NCI-H2081 (cell line): ENCODE measurements at places on chromosomes 5 and 9.

DNA sequence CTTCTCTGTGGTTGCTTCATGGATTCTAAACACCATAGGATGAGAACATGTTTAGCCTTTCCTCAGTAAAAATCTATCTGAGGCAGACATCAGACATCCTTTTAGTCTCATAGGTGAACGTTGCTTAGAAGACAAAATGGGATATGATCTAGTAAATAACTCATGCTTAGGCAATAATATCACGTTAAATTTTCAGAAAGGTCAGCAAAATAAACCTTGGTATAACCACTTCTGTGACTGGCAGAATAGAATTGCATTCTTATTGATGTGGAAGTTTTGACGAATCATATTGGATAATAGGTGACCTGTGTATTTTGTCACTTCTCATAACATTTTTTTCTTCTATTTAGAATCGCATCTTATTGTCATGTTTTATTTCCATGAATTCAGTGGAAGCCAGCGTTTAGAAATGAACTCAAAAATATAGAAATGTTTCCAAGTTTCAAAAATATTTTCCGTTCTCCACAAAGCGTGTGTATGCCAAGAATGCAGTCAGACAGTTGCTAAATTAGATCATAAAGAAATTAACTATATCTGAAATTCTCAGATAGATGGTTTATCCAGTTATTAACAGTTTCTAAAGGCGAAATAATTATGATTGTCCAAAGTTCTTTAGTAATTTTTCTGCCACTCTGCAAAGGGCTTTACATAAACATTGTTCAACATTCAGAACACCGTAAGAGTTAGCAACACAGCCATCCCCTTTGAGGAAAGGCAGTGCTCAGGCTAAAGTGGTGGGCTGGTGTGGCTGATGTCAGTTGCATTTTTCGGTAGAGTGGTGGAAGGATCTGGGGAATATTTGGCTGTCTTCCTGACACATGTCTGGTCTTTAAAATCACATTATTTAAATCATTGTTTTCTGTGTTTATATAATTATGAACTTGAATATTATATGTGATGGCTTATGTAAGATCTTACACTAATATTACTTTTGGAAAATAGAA is 827.2 kb downstream of the MTRR start:
- DNase-seq, result no peak

DNA sequence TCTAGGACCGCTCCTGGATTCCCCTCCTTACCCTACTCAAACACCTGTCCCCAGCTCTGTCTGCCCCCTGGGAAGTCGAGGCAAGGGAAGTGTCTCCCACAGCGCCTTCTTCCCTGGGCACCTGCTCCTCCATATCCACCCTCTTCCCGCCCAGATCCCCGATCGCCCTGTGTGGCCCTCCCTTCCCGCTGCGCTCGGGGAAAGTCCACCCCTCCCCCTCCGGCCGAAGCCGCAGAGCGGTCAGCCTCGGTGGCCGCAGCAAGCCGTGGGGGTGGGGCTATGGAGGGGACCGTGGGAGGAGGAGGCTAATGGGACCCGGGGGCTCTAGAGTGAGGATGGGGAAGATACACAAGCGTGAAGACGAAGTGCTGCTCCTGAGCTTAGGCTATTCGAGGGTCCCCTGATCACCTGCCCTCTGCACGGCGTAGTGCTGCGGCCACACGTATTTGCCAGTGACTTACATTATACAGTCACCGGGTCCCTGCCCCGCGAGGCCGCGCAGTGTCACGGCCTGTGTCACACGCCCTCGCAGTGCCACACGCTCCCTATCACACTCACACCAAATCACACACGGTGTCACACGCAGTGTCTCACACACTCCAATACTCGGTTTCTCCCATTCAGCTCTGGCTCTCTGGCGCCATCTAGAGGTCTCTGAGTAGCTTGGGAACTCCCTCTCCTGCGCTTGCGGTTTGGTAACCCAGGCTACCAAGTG is 658 bp upstream of the PCDH1 start:
- peak; percentile 87 for DNase-seq

- DNase-seq, result no peak
These were observed 190.9 kb upstream of the TRIM32 start for GRCh38 chr9:116496167-116496566.

DNA sequence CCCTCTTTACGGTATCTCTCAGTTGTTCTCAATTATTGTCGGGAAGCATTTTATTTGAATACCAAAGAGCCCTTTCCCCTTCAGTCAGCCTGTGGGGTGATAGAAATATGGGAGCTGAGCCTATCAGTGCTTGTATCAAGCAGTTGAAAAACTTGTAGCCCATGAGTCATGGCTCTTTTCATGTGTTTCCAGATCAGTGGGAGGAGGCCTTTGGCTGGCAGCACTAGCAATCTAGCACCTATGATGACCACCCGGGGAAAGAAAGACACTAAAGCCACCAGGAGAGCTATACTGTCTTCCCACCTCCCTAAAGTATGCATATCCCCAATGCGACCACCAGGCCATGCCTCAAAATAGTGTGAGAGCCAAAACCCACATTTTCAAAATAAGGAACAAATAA is 696.9 kb upstream of the C9orf72 start:
- DNase-seq, result no peak

DNA sequence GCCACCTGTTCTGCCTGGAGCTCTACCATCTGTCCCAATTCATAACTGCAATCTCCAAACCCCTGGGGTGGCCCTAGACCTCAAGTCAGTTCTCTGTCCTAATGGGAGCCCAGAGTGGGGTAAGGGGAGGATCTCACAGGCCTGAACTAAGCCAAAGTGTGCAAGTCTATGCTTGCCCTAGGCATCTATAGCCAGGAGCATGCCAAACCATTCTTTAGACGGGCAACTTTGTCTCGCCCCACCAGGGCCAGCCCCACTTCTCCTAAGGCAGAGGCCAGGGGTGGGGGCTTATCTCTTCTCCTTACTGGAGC is 3.3 kb downstream of the ACSL6 start:
- DNase-seq, result no peak

DNA sequence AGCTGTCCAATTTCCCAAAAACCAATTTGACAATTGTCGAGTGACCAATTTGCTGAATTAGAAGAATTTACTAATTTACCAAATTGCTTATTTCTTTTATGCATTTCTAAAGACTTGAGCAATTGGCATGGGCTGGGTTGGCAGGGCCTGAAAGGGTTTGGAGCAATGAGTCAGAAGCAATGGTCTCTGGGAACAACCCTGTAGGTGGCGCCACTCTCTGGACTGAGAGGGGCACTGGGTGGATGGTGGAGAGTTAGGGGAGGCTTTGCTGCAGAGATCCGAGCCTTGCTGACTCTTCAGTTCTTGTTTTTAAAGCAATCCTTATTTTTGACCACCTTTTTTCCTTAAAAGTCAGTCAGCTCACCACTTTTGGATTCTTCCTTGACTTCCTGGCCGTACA is 71.5 kb upstream of the RPS23 start:
- peak; percentile 3 for DNase-seq

GRCh38 chr5:36017622-36018021 is 26.4 kb upstream of the UGT3A1 start:
- no peak for DNase-seq

- no peak for DNase-seq
These were observed 73.2 kb upstream of the PHYKPL start for GRCh38 chr5:178305801-178306200.

- no peak for DNase-seq
These were observed 74.1 kb upstream of the SH3PXD2B start for GRCh38 chr5:172528440-172528839.

- DNase-seq, result no peak
These were observed 71.0 kb upstream of the MOCS2 start for GRCh38 chr5:53180538-53180937.

- no peak for DNase-seq
These were observed 7.6 kb downstream of the ENC1 start for GRCh38 chr5:74632947-74633356.

DNA sequence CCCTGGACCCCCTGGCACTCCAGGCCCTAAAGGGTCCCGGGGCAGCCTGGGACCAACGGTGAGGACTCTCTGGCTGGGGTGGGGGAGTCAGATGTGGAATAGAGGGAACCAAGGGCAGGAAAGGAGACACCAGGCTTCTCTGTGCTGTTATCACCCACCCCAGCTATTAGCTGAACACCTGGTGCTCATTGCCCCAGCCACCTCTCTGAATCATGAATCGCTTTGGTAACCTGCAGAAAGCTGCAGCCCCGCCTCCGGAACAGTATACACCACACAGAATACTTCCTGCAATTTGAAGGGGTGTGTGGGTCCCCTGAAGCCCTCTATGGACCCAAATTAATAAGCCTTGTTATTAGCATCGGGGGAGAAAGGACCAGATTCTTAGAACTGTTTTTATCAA is 40.4 kb upstream of the ORM1 start:
- DNase-seq, result no peak

- no peak for DNase-seq
These were observed 24.7 kb downstream of the NXNL2 start for GRCh38 chr9:88559661-88560060.

DNA sequence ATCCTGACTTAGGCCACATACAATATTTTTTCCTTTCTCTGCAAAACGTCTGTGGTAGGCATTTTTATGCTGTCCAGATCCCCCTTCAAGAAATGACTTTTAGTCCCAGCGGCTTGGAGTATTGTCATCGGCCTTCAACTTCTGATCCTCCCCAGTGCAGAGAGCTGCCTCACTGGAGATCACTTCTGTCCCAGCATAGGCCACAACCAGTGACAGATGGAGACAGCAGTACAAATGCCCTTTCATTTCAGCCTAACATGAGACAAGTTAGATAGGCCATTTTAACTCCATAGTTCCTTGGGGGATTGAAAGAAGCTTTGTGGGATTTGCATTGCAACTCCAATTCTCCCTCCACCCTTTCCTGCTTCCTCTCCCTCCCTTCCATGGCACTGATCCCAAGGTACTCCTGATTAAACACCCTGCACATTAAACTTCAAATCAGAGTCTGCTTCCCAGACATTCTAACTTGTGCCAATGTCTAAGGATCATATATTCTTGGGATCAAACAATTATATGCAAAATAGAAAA is 3.2 kb upstream of the MAMDC2 start:
- DNase-seq, result no peak

GRCh38 chr5:133868946-133869518 is 99.4 kb downstream of the C5orf15 start:
- DNase-seq, result peak; percentile 47

DNA sequence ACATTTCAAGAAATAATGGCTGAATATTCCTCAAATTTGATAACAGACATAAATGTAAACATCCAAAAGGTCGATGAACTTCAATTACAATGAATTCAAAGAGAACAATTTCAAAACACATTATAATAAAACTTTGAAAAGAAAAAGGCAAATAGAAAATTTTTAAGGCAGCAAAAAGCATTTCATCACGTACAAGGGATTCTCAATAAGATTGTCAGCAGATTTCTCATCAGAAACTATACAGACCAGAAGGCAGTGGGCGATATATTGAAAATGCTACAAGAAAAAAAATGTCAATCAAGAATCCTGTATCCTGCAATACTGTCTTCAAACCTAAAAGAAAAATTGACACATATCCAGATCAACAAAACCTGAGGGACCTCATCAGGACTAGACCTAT is 62.0 kb downstream of the EDIL3 start:
- DNase-seq, result no peak

DNA sequence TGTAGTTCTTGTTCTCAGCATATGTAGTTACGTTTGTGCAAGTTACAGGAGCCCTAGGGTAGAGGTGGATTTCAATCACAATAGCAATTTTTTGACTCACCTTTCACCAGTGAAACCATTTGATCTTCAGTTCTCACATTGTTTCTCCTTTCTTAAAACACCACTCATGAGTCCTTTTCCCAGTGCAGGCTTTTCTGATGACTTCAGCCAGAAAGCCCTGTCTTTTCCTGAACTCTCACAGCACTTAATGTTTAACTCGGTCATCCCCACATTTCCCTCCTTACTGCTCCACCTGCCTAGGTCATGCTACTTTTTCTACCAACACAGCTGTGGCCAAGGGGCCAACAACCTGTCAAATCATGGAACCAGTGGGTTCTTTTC is 37.9 kb downstream of the ARHGEF28 start:
- DNase-seq, result no peak

DNA sequence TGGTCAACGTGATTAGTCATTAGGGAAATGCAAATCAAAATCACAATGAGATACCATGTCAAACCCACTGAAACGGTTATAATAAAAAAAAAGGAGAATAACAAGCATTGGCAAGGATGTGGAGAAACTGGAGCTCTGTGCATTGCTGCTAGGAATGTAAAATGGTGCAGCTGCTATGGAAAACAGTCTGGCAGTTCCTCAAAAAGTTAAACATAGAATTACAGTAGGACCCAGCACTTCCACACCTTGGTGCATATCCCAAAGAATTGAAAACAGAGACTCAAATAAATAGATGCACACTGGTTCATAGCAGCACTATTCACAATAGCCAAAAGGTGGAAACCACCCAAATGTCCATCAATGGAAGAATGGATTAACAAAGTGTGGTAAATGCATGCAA is 201.5 kb upstream of the TUT7 start:
- DNase-seq, result no peak

DNA sequence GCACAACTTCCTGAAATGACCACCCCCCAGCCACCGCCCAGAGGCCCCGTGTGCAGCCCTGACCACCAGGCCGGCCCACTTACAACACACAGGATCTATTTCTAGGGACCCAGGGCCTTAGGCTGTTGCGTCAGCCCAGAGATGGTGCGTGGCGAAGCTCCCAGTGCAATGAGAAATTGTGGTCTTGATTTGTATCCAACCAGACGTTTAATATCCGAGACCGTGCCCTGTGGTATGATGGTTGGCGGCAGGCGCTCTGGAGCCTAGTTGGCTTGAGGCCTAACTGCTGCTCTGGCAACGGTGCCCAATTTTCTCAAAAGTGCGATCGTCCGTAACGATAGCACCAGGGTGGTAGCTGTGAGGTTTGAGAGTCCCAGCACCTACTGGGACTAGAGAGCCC is 32.6 kb upstream of the SLC6A19 start:
- DNase-seq, result peak; percentile 29

DNA sequence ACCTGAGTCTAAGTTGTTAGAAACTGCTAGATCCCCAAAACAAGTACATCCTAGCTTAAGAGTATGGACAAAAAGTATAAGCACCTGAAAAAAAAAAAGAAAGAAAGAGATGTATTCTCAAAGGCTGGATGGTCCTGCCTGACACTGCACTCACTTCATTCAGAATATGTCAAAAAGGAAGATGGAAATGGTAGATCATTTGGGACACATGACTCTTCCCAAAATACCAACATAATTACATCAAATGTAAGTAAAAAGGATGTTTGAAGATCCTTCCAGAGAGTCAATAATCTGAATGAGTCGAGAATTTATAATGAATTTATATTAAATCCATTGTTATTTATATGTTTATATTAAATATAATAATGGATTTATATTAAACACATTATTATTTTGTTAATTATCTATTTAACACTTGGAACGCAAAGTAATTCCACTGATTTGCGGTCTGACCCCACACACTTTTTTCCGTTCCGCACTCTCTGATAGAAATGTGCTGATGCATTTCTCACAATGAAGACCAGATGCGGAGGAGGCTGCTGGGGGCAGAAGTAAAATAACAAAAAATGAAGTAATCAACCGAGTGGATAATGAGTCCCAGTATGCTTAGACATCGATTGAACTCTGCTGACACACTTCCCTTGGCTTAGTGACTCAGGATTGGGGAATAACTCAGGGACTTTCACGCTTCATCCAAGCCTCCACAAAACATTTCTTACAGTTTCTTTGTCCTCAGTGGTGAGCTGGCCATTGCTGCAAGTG is 201.2 kb downstream of the ADAMTS12 start:
- no peak for DNase-seq
